ENCODE measurements at places on chromosomes 11 and 22.

DNA sequence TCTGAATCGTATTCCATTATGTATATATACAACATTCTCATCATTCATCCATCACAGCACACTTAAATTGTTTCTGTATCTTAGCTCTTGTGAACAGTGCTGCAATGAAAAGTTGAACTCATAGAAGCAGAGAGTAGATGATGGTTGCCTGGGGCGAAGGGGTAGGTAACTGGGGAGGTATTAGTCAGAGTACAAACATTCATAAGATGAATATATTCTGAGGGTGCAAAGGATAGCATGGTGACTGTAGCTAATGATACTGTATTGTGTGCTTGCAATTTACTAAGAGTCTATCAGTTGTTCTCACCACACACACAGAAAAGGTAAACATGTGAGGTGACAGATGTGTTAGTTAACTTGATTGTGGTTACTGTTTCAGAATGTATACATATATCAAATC, 12.6 kb upstream of the RFPL2 start:
- no peak for DNase-seq

DNA sequence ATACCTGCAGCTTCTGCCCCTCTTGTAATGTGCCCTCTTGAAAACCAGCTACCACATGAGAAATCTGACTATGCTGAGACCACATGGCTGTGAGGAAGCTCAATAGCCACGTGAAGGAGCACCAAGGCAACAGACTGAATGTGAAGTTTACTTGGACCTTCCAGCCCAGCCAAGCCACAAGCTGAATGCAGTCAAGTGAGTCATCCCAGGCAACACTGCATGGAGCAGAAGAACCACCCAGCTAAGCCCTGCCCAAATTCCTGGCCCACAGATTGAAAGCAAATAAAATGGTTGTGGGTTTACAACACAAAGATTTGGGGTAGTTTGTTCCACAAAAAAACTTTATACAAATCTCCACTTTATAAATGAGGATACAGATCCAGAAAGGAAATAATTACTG, 114.5 kb downstream of the TIMP3 start:
- no peak for DNase-seq

DNA sequence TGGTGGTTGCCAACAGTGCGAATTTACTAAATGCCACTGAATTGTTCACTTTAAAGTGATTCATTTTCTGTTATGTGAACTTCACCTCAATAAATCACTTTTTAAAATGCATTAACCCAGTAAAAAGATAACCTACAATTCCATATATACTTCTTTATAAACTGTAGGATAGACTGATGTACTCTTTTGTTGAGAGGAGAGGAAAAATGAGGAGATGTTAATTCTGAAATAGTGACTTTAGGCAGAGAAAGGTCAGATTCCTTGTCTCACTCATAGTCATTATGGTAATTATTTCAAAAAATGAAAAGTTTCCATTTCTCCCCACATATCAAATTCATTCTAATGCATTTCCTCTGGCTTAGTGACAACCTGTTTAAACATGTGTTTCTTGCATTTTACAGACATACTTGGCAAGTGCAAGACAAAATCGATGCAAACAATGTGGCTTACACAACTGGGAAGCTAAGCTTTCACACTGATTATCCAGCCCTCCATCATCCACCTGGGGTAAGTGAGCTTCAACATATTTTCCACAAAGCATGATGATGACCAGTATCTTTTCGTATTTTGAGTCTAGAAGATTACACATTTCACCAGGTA, 74.5 kb downstream of the BBOX1 start:
- no peak for DNase-seq

GRCh38 chr22:32555581-32555980, 81.0 kb downstream of the FBXO7 start:
- DNase-seq, result no peak

- no peak for DNase-seq
Measured at GRCh38 chr11:105720096-105720495, 110.2 kb downstream of the GRIA4 start.
